ENCODE measurements at places on chromosomes 13 and 19.

DNA sequence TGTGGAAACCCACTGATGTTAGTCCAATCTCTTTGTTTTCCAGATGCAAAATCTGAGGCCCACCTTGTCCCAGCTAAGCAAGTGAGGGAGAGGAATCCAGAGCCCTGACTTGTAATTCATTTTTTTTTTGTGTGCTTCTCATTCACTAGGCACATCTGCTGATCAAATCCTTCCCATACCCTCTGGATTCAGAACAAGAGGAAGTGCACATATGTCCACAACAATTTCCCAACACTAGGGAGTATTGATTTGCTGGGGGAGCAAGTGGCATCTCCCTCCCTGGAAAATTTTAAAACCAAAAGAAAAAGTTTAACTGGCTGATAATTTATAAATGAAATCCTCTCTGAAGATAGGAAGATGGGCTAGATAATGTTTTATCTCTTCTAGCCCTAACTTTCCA lies 94.6 kb upstream of the RFC3 start:
- DNase-seq, result no peak

GRCh38 chr13:59061621-59062020 lies 1102.1 kb downstream of the DIAPH3 start:
- no peak for DNase-seq

DNA sequence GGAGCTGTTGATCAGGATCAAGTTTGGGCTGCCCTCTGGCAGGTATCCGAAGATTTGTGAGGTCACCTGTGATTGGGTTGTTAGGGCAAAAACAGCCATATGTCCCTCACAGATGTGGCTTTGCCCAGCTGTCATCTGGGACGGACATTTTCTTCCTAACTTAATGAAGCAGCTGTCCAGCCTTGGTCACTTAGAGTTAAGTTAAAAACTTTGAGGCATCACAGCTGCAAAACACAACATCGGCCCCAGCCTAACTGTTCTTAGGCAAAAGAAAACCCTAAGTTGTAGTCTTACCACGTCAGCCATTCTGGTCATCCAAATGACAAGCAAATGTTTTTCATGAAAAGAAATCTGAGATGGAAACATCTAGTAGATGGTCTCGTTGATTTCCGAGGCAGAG lies 318.4 kb downstream of the DCLK1 start:
- no peak for DNase-seq

DNA sequence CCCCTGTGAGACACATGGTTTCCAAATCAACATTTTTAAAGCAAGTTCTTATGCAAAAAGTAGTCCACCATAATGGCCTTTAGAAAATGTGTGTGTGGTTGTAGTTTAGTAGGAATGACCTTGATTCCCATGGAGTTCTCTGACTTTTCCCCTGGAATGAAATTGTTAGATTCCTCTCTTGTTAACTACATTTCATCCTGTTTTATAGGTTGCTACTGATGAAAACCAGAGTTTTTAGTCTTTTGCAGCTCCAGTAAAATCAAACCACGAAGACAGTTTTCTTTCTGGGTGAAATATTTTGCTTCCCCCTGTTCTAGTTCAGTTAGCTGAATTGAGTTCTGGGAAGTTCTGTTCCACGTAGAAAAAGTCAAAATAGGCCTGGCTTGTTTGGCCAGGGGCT lies 107.7 kb downstream of the RAB20 start:
- DNase-seq, result peak; percentile 38

GRCh38 chr13:21688056-21688455 lies 17.2 kb downstream of the FGF9 start:
- no peak for DNase-seq

GRCh38 chr13:31022288-31022895 lies 89.9 kb downstream of the TEX26 start:
- DNase-seq, result no peak

DNA sequence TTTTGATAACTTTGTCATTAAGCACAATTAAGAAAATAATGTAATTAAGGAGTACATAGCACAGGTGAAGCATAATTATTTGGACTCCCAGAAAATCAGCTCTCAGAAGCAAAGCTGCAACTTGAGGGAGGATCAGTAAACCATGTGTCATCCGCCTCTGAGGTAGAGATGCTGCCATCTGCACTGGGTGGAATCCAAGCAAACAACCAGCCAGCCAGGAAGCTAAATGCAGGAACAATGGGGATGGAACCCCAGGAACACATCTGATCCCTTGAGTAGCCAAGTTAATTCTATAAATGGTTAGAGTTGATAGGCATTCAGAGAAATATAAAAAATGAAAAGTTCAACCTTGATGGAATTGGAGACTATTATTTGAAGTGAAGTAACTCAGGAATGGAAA lies 520.2 kb downstream of the RFC3 start:
- no peak for DNase-seq

DNA sequence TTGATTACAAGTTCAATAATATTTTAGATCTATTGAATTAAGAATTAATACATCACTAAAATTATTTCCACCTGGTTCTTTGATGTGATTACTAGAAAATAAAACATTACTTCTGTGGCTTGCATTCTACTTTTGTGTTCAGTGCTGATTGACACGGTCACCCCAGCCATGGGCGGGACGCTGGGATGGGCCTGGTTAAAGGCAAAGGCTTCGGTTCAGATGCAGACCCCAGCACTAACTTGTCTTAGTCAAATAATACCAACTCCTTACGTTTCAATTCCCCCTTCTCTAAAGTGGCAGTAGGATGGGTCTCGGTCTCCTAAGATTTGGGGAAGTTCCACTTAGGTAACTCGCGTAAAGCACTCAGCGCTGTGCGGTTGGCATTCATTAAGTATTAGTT lies 144.9 kb downstream of the URI1 start:
- DNase-seq, result no peak

GRCh38 chr19:18775586-18776287 lies 15.4 kb downstream of the COMP start:
- DNase-seq, result peak; percentile 28

DNA sequence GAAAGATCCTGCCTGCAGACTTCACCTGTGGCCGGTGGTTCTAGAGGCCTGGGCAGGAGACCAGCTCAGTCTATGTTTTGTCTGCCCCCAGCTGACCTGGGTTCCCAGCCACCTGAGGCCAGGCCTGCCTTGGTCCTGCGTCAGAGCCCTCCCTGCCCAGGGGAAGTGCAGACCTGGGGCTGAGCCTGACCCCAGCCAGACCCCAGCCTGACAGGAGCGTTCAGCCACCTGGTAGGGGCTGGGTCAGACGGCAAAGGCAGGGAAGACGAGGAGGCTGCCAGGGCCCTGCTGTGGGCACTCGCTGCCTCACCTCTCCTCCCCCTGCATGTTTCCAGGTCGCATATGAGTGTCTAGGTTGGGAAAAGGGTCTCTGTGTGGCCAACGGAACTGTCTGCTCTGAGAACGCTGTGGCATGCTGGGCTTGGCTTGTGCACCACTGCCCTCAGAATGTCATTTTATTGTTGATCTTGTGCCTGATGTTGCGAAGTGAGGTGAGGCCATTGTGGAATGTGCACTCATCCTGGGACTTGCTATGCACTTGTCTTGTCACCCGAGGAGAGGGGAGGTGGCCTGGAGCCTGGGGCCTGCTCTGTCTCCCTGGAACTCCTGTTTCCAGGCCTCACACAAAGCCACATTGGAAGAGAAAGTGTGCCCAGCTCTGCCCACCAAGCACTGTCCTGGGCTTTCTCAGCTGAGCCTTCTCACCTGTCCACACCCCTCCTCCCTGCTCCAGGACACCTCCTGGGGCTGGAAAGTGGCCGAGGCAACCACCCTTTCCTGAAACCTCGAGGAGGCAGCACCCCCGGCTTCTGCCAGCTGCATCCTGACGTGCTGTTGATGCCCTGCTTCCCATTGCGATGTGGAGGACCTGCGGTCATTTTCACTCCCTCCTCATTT lies 15.2 kb upstream of the MCF2L start:
- DNase-seq, result no peak

GRCh38 chr19:15161028-15161984 lies 39.5 kb downstream of the NOTCH3 start:
- no peak for DNase-seq

DNA sequence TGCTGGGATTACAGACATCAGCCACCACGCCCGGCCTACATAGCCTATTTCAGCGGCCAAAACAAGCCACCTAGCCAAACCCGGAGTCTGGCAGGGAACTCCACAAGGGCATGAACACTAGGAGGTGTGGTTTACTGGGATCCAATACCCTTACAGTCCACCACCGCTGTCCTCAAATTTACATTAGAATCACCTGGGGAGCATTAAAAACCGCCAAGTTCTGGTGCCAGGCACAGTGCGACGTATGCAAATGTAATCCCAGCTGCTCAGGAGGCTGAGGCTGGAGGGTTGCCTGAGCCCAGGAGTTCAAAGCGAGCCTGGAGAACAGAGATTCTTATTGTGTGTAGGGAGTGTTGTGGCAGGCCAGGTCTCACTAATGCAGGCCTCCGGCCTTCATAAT lies 4.2 kb upstream of the AP1M1 start:
- DNase-seq, result no peak

GRCh38 chr19:40147338-40147692 lies 43.9 kb upstream of the MAP3K10 start:
- no peak for DNase-seq

GRCh38 chr13:49499889-49500660 lies 4.3 kb downstream of the PHF11 start:
- peak; percentile 64 for DNase-seq

DNA sequence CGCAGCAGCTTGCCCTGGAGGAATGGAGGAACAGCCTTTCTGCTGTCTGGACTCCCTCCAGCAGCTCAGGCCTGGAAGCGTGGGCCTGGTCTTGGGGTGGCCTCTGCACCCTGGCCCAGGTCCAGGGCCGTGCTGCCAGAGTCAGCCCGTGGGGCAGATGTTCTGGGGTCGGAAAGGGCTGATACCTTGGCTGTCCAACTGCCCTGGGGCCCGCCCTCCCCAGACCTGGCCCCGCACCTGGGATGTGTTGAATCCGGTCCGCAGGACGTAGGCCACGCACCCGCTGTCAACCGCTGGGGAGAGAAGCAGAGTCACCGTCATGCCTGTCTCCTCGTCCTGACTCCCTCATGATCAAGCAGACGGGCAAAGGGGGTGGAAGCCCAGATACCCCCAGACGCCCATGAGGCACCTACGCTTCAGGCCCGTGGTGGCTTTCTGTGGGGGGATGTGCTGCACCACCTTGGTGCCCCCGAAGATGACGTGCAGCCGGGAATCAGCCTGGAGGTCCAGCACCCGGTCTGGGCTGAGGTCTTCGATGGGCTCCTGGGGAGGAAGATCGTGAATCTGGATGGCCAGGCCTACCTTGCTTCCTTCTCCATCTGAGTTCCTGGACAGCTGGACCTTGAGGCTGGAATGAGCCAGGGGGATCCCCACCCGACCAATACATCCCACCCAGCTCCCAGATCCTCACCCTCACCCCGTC lies 7.7 kb downstream of the ATP13A1 start:
- no peak for DNase-seq

DNA sequence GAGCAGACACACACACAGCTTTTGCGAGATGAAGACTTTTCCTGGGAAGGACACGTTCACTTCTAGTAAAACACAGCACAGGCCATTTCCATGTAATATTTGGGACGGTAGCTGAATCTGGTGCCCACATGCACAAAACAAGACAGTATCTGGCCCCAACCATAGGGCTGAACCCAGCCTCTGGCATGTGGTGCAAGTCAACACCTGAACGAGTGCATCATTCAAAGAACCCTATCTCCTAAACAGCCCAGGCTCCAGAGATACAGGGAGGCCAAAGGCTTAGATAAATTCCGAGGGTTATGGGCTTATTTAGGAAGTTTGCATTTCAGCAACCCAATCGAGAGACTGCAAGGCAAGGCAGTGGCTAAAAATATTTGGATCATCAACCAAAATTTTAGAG lies 2.7 kb upstream of the TFDP1 start:
- DNase-seq, result no peak

DNA sequence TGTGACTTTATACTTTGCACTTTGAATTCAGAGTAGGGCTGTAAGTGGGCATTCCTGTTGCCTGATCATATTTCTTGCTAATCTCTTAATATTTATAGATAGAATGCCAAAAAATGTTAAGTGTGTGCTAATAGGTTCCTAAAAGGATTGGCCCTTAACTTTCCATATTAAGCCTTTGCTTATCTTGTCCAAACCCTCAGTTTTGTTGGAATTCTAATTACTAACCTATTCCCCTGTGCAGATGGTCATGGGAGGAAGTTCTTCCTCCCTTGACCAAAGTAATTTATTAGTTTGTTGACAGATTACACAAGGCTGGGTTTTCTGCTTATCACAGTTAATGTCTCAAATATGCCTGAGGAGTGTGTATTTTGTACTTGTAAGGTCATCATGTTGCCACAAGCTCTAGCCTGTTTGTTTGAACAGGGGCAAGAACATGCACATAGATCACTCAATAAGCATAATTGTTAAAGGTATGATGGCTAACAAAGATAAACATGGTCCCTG lies 541.1 kb upstream of the SPRY2 start:
- DNase-seq, result peak; percentile 34

GRCh38 chr19:49094505-49095482 lies 9.5 kb downstream of the SNRNP70 start:
- no peak for DNase-seq

DNA sequence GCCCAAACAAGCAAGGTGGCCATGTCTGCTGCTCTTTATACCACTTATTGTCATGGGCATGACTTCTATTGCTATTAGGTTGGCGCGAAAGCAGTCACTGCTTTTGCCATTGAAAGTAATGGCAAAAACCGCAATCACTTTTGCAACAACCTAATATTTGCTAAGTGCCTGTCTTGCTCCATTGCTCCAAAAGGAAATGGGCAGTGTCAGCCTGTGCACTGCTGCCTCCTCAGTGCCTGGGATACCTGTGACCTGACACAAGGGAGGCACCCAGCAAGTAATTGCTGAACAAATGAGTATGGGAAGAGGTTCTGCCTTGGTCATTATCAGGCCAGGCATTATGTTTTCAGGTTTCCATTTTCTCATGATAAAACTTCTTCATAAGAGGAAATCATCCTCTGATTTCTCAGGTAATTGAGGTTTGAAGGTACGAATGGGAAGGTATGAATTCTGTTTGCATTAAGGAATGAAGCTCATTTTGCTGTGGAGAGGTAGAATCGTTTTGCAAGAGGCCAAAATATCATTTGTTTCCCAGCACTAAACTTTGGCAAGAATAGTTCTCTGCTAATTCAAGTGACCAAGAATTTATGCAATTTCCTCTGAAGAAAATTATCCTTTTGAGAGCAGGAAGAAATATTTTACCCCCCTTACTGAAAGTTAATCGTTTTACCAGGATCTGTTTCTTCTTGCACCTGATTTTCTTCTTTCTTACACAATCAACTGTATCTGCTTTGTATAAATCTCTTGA lies 128.4 kb upstream of the SPRY2 start:
- no peak for DNase-seq

- DNase-seq, result no peak
Observed at GRCh38 chr13:63554157-63554556, 2138.5 kb upstream of the PCDH20 start.

DNA sequence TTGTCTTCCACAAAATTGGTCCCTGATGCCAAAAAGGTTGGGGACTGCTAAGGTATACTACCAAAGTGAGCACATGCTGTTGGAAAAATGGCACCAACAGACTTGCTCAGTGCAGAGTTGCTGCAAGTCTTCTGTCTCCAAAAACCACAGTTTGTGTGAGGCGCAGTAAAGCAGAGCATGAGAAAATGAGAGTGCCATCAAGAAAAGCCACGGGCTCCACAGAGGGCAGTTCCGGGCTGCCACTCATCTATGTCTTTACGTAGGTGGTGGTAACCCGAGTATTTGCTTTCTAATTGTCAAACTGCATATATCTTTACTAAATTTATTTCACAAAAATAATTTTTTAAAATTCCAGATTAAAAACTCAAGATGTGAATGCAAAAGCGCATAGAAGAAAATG lies 123.8 kb downstream of the RNF17 start:
- no peak for DNase-seq

GRCh38 chr19:18339723-18340122 lies 675 bp upstream of the PGPEP1 start:
- DNase-seq, result no peak
